ENCODE measurements at places on chromosomes 5 and 9.

- DNase-seq = no peak
These were observed 2.9 kb downstream of the FREM1 start for GRCh38 chr9:14907360-14907685.

- no peak for DNase-seq
These were observed 87.9 kb upstream of the SLC24A2 start for GRCh38 chr9:19876569-19877316.

GRCh38 chr9:77018058-77018968, 1.1 kb upstream of the FOXB2 start:
- DNase-seq = peak; percentile 33

DNA sequence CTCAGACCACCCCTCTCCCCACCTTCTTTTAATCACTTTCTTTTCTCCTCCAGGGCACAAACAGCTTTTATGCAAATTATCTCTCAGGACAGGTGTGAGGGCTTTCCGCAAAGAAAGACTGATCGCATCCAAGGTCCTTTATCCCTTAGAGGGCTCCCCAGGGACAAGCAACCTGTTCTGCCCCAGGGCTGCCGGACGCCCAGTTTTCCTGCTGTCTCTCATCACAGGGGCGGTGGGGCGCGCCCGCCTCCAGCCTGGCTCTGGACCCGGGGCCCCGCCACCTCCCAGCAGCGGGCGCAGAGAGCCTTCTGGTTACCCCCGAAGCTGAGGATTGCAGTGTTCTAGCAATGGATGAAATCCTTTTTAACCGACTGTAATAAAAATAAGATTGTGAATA, 266.1 kb downstream of the CWC27 start:
- DNase-seq = peak; percentile 26

- no peak for DNase-seq
These were observed 28.4 kb downstream of the FBXW11 start for GRCh38 chr5:171978016-171978415.

DNA sequence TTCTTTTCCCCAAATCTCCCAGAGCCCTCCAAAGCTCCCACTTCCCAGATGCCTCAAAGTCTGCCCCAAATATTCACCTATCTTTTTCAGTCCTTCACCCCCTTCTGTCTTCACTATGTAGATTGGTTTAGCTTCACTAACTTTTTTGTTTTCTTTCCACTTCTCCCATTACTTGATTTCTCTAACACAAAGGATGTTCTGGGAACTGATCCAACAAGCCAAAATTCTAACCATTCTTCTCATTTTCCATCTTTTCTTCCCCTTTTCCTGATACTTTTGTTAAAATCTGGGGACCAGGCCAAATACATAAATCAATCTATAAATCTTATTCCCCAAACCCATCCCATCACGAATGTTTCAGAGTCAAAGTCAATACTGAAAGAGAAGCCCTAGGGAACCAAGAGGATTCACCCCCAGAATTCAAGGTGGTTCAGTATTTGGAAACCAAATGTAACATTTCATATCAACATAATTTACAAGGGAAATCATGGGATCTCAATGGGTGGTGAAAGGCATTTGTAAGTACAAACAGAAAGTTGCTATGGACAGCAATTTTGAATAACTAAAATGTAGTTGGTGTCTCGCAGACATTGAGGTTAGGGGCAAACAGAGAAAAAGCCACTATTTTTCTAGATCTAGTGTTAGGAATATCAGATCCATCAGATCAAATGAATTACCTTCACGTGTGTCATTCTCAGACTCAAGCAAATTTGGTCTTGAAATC, 35.3 kb downstream of the APTX start:
- DNase-seq = no peak

Data from GM13976 (cell line).